ENCODE measurements at places on chromosomes 4 and X.
A peak's percentile ranks its signal among the peaks of the same experiment; 100 is the strongest.

DNA sequence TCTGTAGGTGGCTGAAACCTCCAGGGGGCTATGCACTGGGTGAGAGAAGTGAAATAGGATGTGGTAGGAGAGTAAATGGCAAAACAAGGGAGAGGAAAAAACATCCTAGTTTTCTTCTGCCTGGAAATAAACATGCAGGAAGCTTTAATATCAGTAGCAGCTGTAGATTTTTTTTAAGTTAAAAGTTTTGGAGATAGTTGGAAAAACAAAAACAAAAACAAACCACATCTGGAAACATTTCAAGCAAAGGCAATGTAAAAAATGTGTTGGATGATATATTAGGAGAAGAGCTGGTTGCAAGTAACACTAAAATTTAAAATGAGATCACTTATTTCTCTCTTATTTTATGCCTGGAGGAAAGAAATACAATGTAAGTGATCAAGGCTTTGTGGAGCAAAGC, 388.0 kb downstream of the SPRY1 start:
- DNase-seq = no peak

- DNase-seq = no peak
Measured at GRCh38 chr4:170476351-170476750, 386.6 kb upstream of the AADAT start.

DNA sequence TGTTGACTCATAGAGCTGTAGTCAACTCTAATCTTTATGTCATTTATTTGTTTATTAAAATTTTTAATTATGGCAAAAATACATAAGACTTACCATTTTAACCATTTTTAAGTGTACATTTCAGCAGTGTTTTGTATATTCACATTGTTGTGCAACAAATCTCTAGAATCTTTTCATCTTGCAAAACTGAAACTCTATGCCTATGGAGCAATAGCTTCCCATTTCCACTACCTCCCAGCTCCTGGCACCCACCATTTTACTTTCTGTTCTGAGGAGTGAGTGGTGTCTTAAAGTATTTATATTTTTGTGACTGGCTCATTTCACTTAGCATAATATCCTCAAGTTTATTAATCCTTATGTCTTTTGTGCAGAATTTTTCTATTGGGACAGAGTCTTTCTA, 181.0 kb downstream of the GPAT3 start:
- DNase-seq = no peak

DNA sequence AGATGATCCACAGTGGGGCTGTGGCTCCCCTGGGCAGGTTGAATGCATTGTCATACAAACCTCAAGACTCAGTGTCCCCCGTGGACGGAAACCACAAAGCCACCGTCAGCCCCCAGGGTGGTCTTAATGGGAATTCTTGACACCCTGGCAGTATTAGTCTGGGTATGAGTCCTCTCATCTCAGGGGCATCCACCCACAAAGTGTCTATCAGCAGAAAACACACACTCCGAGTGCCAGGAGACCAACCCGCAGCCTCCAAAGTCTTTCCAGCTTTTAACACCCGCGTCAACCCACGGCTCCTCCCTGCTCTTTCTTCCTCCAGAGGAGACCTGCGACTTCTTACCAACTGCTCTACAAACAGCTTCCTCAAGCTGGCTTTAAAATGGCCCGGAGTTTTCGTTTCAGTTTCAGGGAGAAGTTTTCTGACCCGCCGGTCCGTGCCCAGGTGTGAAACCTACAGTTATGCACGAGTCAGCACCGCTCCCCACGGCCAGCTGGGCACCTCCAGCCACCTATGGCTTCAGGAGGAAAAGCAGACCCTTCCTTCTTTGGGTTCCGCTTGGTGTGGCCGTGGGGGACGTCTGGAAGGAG, 14.4 kb upstream of the ASMTL start:
- no peak for DNase-seq

- no peak for DNase-seq
Measured at GRCh38 chr4:165481053-165481835, 102.4 kb downstream of the CPE start.

DNA sequence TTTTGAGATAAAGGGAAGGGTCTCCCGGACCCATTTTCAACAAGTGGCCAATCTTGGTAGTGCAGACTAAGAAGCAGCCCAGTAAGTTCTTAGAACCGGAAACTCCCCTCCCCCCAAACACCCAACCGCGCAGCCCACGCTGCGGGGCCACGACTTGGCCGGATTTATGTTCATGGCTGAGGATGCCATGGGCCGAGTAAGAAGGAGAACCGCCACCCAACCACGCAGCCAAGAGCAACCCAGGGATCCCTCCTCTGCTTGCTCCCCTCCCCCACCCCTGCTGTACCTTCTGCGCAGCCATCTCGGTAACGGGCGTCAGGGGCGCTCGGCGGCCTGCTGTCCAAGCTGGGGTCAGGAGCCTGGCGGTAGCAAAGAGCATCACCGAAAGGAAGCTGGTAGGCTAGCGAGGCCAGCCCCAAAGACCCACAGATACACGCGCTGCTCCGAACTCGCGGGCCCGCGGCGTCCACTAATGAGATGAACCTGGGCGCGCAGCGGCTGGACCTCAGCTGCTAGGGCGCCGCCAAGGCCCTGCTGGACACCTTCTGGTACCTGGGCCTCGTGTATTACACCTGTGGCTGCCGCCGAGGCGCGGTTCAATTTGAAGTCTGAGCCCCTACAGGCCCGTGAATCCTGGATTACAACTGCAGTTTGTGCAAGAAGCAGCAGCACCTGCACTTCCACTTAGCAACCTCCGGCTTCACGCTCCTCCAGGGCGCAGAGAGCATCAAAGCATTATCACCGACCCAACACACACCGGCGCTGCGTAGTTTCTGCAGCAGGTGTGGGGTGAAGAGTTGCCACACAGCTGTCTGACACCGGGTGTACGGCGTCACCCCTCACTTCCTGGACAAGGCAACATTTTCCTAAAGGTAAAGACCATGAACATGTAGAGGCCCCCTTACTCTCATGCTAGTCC, 63.4 kb downstream of the NUDT10 start:
- DNase-seq = peak; percentile 25

DNA sequence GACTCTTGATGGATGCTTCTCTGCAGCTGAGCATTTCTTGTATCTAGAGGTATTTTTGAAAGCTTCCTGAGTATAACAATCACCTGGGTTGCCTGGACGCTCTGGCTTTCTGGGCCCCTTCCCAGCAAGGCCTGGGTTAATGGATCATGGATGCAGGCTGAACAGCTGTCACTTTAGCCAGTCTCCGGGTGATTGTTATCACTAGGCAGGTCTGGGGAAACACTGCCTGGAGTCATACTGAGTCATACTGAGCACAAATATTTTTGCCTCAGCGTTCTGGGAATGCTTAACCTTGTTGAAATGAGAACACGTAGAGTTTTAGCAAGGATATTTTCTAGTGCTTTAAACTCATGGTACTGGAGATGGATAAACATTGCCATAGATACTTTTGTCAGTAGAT, 102.6 kb downstream of the PHEX start:
- no peak for DNase-seq

- DNase-seq = no peak
Measured at GRCh38 chr4:77593101-77593500, 12.5 kb upstream of the CXCL13 start.

GRCh38 chr4:72397314-72397713, 171.7 kb downstream of the ADAMTS3 start:
- no peak for DNase-seq

GRCh38 chr4:89023140-89023539, 33.8 kb downstream of the FAM13A start:
- DNase-seq = no peak

- no peak for DNase-seq
Measured at GRCh38 chrX:147173594-147173993, 359.1 kb upstream of the CXorf51A start.

DNA sequence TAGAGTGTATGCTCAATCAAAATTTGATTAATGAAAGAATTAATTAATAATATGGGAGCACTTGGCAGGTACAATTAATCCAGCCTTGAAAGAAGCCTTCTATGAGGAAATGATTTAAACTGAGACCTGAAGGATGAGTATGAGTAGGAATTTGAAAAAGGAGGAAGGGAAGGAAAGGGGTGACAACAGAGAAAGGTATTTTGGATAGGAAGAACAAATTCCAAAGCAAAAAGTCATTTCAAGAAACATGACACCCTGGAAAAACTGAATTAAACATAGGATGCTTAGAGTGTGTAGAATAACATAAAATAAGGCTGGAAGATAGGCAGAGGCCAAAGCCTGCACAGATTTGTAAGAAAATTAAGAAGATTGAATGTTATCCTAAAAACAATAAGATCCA, 29.6 kb downstream of the PHOX2B start:
- DNase-seq = no peak

- DNase-seq = no peak
Measured at GRCh38 chrX:10242026-10242425, 85.3 kb downstream of the CLCN4 start.

DNA sequence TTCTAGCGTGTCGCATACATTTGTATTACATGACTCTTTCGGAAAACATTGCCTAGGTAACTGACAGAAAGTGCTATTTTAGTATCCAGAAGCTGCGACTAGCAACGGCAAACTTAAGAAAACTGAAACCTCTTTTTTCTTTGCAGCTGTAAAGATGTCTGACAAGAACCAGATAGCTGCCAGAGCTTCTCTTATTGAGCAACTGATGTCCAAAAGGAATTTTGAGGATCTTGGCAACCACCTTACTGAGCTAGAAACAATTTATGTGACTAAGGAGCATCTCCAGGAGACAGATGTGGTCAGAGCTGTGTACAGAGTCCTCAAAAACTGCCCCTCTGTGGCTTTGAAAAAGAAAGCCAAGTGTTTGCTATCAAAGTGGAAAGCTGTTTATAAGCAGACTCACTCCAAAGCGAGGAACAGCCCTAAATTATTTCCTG, 9.4 kb downstream of the TCEANC start:
- no peak for DNase-seq

DNA sequence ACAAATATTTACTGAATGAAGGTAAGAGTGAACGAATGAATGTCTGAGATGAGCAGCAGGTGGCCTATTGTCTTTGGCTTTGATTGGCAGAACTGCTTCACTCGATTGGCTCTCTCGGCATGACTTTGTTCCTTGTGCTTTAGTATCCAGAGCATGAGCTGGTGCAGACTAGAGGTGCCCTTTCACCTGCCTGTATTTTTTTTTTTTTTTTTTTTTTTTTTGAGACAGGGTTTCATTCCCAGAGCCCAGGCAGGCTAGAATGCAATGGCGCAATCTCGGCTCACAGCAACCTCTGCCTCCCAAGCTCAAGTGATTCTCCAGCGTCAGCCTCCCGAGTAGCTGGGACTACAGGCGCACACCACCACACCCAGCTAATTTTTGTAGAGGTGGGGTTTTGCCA, 38.9 kb downstream of the SRPX2 start:
- DNase-seq = no peak

DNA sequence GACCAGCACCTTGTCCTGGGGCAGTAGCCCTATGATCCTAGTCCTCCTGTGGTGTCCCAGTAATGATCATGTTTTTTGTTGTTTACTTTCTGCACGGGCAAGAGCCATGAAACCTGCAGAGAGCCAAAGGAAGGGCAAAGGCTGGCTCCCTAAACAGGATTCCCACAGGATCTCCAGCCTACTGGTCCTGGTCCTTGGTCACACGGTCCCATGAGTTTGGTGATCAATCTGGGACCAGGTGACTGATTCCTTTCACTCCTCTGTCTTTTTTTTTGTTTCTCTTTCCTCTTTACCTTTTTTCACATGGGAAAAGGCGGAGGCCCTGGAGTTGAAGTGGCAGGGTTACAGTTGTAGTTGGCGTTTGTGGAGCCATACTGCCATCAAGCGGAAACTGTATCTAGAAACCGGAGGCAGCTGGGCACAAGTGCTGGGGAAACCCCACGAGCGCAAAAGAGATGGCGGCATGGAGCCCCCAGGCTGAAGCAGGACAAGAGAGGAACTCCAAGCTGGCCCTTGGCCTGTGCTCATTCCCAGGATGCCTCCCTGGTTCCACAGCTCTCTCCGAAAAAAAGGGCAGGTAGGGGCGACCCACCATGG, 34.6 kb downstream of the NBDY start:
- DNase-seq = no peak

DNA sequence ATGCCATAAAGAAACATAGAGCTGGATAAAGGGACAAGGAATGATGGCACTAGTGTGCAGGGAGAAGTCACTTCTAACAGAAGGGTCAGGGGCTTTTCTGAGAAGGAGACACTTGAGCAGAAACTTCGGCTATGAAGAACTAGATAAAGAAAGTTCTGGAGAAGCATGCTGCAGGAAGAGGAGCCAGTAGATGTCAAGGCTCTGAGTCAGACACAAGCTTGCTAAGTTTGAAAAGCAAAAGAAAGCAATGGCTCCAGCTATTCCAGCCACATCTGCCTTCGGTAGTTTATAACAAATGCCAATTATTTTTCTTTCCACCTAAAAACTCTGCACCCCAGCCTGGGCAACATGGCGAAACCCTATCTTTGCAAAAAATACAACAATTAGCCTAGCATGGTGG, 7.5 kb downstream of the NUDT6 start:
- DNase-seq = no peak

GRCh38 chr4:1369479-1370079, 22.6 kb downstream of the UVSSA start:
- DNase-seq = no peak

DNA sequence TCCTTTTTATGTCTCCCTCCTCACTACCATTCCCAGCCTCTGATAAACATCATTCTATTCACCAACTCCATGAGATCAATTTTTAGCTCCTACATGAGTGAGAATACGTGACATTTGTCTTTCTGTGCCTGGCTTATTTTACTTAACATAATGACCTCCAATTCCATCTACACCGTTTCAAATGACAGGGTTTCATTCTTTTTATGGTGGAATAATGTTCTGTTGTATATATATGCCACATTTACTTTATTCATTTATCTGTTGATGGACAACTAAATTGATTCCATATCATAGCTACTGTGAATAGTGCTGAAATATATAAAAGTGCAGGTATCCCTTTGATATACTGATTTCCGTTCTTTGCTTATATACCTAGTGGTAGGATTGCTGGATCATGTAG, 503.9 kb downstream of the SMARCA1 start:
- DNase-seq = no peak

DNA sequence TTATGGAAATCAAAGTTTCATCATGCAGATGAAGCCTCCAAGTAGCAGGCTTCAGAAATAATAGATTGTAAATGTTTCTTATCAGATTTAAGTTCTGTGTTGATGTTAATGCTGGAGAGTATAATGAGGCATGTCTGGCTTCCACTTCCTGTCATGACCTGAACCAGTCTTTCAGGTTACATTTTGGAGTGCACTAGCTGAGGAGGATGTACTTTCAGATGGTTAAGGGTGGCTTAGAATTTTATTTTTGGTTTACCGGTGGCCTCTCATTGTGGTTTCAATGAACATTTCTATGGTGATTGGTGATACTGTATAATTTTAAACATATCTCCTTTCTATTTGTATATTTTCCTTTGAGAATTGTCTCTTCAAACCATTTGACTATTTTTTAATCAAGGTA, 890.4 kb downstream of the SH3BGRL start:
- DNase-seq = no peak

- no peak for DNase-seq
Measured at GRCh38 chrX:96436105-96436504, 248.5 kb upstream of the DIAPH2 start.

- no peak for DNase-seq
Measured at GRCh38 chr4:96186593-96186992, 346.7 kb downstream of the PDHA2 start.

GRCh38 chr4:4270529-4270928, 19.4 kb downstream of the LYAR start:
- no peak for DNase-seq

- no peak for DNase-seq
Measured at GRCh38 chr4:118361192-118361591, 8.4 kb upstream of the PRSS12 start.

- DNase-seq = no peak
Measured at GRCh38 chr4:74033739-74034138, 4.8 kb downstream of the CXCL3 start.

- no peak for DNase-seq
Measured at GRCh38 chr4:181420950-181421349, 822.3 kb upstream of the TENM3 start.
